ENCODE measurements at places on chromosomes 5 and 9.

GRCh38 chr9:99779277-99779676 lies 42.4 kb upstream of the NR4A3 start:
- DNase-seq = no peak

- no peak for DNase-seq
Measured at GRCh38 chr5:122421374-122422079, 109.5 kb downstream of the SNCAIP start.

GRCh38 chr5:1874348-1874747 lies 8.4 kb downstream of the IRX4 start:
- DNase-seq = no peak

DNA sequence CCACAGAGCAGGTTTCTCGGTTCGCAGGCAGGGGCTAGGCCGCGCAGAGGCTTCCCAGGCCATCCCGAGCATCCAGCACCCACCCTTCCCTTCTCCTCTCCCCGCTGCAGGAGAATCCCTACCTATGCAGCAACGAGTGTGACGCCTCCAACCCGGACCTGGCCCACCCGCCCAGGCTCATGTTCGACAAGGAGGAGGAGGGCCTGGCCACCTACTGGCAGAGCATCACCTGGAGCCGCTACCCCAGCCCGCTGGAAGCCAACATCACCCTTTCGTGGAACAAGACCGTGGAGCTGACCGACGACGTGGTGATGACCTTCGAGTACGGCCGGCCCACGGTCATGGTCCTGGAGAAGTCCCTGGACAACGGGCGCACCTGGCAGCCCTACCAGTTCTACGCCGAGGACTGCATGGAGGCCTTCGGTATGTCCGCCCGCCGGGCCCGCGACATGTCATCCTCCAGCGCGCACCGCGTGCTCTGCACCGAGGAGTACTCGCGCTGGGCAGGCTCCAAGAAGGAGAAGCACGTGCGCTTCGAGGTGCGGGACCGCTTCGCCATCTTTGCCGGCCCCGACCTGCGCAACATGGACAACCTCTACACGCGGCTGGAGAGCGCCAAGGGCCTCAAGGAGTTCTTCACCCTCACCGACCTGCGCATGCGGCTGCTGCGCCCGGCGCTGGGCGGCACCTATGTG lies 36.1 kb downstream of the NTNG2 start:
- DNase-seq = no peak

GRCh38 chr5:154086641-154087040 lies 47.9 kb downstream of the MFAP3 start:
- DNase-seq = no peak

GRCh38 chr9:106535439-106535838 lies 327.5 kb upstream of the ZNF462 start:
- DNase-seq = no peak

DNA sequence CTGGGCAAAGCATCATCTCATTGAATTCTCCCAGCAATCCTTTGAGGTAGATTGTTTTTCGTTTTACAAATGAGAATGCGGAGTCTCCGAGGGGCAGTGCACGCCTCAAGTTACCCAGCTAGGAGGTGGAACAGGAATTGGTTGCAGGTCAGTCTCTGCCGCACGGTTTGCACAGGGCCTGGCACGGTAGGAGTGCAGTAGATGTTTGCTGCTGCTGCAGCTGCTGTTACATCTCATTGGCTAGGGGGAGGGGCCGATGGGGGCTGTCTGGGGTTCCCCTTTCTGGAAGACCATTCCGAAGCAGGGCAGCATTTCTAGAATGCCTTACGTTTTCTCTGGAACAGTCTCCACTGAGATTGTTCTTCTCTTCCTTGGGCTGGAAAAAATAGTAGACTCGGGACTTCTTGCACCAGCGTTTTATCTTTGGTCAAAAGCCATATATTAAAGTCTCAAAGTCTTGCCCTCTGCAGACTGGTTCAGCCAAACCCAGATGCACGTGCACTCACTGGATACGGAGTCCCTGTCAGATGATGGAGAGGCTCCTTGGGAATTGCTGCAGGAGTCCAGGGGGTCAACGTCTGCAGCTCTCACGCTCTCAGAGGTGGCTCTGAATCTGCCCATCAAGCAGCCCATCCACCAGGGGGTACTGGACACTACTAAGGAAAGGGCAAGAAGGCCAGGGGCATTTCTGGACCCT lies 1.2 kb downstream of the USP20 start:
- no peak for DNase-seq

DNA sequence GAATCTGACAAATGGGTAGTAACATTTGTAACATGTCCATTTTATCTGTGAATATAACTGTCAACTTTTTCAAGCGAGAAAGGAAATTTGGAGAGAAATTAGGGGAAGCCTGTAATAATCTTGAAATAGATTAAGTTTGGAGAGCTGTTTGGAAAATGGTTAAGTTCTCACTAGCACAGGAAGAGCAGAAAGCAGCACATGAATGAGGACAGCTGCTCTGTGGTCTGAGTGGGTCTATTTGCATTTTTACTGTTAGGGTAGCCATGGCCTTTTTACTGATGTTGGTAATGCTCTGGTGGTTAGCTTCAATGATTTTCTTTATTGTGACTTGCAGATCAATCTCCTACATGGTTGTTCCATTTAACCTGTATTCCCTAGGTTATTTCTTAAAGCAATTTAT lies 144.5 kb upstream of the GDNF start:
- no peak for DNase-seq

DNA sequence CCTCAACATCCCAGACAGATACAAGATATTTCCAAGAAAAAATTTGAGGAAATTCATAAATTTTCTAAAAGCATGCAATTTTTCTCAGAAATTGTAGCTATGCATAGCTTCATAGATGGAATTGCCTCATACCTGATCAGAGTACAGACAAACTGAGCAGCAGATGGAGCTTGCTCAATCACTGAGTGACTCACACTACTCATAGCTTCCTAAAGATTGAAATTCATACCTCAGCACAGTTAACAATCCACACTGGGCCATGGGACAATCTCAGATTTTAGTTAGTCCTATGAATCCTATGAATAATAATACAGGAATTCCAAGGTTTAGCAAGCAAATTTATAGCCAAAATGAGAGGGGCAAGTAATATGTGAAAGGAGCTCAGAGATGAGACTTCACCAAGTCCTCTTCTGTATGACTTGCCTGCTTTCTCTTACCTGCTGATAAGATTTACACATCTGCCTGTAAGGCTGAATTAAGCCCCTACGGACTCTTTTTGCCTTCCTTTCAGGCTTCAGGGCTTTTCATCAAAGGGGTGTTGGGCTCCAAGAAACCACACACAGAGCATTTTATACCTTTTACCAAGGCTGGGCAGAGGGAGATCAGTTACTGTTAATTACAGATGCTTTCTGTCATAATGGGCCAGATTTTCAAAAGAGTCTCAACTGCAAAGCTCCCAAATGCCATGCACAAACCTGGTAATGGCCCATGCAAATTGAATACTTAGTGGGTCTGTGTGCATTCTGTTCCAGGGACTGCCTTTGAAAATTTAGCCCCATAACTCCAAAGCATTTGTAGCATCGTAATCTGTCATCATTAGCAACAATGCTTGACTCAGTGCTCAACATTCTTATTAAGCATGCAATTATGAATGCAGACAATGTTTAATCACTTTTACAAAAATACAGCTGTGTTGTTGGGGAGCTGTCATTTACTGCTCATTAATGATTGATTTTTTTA lies 439.3 kb downstream of the DTWD2 start:
- no peak for DNase-seq

GRCh38 chr5:73644385-73644963 lies 18.5 kb downstream of the ARHGEF28 start:
- no peak for DNase-seq

DNA sequence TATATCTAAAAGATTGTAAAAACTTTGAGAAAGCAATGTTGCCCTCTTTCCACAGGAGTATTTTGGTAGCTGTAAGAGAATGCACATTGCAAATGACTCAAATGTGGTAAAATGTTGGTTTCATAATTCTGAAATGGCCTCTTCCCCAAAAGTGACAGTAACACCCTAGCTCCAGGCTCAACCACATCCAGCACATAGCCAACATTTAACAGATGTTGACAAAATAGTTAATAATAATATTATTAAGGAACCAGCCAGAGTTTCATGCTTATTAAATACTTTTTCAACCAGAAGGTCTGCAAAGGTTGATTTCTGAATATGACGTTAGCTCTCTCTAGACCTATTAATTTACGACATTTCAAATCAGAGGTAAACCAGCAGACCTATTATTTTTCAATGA lies 1.3 kb downstream of the ANXA1 start:
- no peak for DNase-seq

DNA sequence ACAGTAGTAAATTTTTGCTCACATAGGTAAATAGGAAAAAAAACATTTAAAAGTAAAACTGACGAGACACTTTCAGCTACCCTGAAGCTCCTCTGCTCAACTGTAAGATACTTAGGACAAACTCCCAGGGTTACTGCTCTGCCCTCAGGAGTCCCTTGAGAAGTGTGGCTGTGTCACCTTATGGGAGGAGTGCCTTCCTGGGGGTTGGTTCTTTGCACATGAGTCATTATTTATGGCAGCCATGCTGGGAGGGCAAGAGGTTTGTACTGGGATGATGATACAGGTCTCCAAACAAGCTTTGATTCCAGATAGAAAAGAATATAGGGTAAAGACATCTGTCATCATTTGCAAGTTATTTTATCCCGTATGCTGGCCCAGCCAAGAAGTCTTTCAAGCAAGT lies 45.9 kb downstream of the TTC1 start:
- DNase-seq = no peak

DNA sequence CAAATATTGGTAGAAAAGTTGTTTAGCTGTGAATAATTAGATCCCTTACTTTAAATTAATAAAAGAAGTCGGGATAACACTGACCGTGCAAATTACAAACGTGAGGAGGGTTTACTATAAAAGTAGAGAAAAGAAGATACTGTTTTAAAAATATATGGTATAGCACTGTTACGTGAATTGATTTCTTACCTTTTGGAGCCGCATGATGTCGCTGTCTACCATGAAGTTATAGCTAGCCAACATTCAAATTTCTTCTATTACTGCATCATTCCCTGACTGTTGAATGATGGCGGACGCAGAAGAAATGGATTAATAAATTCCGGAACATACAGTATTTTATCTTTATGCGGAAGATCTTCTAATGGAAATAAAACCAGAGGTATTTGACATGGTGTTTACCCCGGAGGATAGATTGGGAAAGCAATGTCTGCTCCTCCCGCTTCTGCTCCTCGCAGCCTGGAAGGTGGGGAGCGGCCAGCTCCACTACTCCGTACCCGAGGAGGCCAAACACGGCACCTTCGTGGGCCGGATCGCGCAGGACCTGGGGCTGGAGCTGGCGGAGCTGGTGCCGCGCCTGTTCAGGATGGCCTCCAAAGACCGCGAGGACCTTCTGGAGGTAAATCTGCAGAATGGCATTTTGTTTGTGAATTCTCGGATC lies at the start of gene PCDHA6:
PCDHA6 (plus strand) TSS at position 257 of the 658 bp plus-strand sequence; CDS start at position 389, 132 bp downstream.
- DNase-seq = no peak

GRCh38 chr9:119339056-119339455 lies 30.2 kb downstream of the BRINP1 start:
- no peak for DNase-seq

- DNase-seq = no peak
Measured at GRCh38 chr5:176597417-176598389, 12.3 kb downstream of the GPRIN1 start.

DNA sequence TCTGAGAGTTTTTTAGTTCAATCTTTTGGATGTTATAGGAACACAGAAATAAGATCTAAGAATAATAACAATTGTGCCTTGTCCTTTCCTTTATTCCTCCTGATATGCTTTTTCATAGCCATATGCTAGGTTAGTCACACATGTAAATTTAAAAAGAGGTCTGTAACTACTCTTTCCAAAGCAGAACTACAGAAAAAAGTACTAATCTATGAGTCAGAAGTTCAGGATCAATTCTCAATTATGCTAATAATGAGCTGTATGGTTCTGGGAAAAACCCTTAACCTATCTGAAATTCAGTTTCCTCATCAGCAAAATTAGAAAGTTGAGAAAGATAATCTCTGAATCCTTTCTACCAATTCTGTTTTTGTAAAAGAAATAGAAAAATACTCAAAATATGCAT lies 44.4 kb downstream of the ANKRD31 start:
- DNase-seq = no peak

DNA sequence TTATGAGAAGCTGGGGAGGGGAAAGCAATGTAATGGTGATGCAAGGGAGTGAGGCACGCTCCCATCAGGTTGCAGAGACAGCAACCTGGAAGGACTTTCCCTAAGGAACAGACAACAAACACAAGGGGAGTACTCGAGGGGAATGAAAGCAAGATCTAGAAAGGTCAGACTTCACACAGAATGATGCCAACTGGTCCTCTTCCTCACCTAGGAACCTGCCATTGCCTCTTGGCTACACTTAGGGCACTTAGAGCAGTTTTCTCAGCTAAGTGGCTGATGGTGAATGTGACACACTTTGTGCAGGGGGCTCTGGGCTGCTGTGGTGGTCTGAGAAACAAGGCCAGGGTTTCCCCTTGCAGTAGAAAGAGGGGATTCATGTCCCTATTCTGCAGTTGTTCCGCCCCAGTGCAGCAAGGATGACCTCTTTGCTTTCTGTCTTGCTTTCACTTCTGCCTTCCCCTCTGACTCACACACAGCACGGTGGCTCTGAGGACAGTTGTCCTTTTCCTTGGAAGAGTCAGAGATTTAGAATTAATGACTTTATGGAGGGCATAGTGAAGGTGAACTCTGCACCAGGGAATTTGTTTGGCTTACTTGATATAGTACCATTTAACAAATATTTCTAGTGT lies 394.0 kb upstream of the KLF4 start:
- DNase-seq = no peak

DNA sequence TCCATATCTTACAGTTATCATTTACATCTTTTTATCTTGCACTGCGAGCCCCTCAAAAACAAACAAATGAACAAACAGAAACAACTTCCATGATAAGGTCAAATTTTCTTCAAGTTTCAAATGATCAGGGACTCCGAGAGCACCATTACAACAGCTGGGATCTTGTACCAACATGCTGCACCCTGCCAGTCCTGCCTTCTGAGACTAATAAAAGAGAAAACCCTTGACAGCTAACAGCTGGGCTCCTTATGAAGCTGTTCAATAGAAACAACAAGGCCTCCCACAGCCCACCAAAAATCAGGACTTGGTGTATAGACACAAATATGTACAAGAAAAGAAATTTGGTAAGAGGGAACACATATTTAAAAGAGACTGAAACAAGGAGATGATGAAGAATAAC lies 985.3 kb upstream of the DMAC1 start:
- DNase-seq = no peak

DNA sequence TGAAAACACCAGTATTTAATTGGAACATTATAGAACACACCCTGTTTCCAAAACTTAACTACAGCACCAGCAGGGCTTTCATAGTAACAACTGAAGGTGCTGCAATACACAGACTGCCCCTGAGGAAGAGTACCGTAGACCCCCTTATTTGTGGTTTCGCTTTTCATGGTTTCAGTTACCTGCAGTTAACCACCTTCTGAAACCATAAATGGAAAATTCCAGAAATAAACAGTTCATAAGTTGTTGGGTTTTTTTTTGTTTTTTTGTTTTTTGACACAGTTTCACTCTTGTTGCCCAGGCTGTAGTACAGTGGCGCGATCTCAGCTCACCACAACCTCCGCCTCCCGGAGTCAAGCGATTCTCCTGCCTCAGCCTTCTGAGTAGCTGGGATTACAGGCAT lies 9.5 kb upstream of the GLDC start:
- DNase-seq = no peak

Data from stimulated activated CD8-positive, alpha-beta memory T cell treated with anti-CD3 and anti-CD28 coated beads, Interleukin-7, amount 100 ng/mL, for 48 hours (primary cell).